Aortic smooth muscle cell (primary cell): ENCODE measurements at places on chromosomes 7 and 10. TPM values are rescaled to one million over a fixed set of nuclear protein-coding genes. Genes with fewer than 3 reads are reported as not detected.

The NODAL gene
- total RNA-seq, result not detected in 2 replicates

The SLC16A12 gene
- total RNA-seq, result 0.25 and 0.53 TPM in 2 replicates

The ZNF316 gene
- total RNA-seq, result 9.3 and 12.4 TPM in 2 replicates

The MEIG1 gene
- 0.25 and 1.1 TPM in 2 replicates for total RNA-seq

The MACC1 gene
- total RNA-seq, result under 0.01 and 0.06 TPM in 2 replicates

The SEMA4G gene
- 0.13 and 0.31 TPM in 2 replicates for total RNA-seq

The HOXA5 gene
- total RNA-seq, result not detected in 2 replicates

The PKD1L1 gene
- 0.13 and 0.25 TPM in 2 replicates for total RNA-seq

The BMPER gene
- 5.9 and 13.2 TPM in 2 replicates for total RNA-seq

The MMD2 gene
- not detected in 2 replicates for total RNA-seq

The WIPF3 gene
- total RNA-seq, result 0.06 TPM in 1 of 2 replicates, not detected in the other

The CCZ1 gene
- total RNA-seq, result 39.2 and 42.3 TPM in 2 replicates

The OR2A1 gene
- under 0.01 and 0.19 TPM in 2 replicates for total RNA-seq

The OPN4 gene
- not detected in 2 replicates for total RNA-seq

The CALML3 gene
- total RNA-seq, result not detected in 2 replicates

The EVX1 gene
- total RNA-seq, result not detected in 2 replicates

The GHRHR gene
- not detected in 2 replicates for total RNA-seq

The GPR146 gene
- 0.68 and 0.79 TPM in 2 replicates for total RNA-seq

The OIT3 gene
- total RNA-seq, result 0.12 and 0.13 TPM in 2 replicates

The TYW1B gene
- 1.8 and 3.7 TPM in 2 replicates for total RNA-seq

The ANLN gene
- 61.6 and 80.6 TPM in 2 replicates for total RNA-seq
